Activated gamma-delta T cell (primary cell): ENCODE measurements at places on chromosomes 7 and 10.

DNA sequence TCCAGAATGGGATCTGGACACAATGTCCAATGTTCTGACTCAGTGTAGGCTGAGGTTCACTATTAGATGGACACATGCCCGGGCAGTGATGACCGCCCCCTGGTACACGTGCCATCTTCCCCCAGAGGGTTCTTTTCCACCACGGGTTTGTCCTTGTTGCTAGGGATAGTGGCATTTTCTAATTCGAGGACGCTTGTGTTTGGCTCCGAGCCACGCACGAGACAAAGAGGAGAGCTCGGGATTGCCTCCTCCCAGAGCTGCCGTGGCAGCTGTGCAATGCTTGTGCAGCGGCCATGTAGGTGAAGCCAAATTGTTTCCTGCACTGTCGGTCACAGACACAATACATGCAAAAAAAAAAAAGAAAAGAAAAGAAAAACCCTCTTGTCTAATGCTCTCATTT, 207.5 kb downstream of the PAXIP1 start:
- no peak for DNase-seq

- DNase-seq, result no peak
These were observed 498.1 kb downstream of the KCNMA1 start for GRCh38 chr10:77139252-77140160.

DNA sequence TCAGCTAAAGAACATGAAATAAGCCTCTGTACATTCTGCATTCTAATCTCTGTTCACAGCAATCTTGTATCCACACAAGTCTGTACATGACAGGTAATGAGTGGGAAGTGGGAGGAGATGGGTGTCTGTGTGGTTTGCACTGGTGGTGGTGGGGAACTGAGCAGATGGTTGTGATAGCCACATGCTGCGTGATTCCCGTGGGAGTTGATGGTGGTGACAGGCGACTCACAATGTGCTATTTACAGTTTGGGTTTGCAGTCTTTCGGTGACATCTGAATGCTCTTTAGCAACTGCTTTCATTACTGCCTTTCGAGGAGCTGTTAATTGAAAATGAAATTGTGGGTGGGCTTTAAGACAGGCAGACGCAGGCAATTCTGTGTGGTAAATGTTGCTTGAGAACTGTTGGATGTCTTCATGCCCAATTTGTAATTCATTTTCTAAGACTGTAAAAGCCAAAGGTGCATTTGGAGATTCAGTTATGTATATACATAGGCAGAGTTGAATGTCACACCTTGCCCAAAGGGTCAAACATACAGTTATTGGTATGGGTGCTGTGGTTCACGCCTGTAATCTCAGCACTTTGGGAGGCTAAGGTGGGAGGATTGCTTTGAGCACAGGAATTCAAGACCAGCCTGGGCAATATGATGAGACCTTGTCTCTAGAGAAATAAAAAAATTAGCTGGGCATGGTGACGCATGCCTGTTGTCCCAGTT, 308.2 kb downstream of the AUTS2 start:
- DNase-seq, result no peak

DNA sequence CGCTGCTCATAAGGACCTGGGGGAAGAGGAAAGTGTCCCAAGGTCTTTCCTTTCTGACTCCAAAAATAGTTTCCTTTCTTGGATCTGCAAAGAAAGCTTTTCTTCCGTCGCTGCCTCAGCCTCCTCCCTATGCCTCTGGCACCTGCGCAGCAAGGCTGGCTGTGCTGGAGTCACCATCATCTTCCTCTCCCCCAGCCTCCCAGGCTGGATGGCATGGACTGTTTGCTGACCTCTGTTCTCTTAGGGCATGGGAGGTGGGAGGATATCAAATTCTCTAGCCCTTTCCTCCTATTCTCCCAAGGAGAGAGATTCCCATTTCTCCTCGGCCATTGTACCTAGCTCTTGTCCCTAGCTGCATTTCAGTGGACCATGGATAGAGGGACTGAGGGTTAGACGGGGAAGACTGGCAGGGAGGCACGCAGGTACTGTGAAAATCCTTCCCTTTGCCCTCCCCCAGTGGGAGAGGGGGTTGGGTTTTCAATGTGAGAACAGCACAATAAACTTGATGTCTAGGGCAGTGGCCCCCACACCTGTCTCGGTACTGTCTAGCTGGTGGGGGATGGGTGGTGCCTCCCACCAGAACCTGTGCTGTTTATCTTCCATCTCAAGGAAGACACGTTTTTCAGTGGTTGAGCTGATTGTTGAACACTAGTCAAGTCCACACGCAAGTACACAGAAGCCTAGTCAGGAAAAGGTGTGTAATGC, 2.6 kb downstream of the PPP1R35 start:
- DNase-seq, result no peak

DNA sequence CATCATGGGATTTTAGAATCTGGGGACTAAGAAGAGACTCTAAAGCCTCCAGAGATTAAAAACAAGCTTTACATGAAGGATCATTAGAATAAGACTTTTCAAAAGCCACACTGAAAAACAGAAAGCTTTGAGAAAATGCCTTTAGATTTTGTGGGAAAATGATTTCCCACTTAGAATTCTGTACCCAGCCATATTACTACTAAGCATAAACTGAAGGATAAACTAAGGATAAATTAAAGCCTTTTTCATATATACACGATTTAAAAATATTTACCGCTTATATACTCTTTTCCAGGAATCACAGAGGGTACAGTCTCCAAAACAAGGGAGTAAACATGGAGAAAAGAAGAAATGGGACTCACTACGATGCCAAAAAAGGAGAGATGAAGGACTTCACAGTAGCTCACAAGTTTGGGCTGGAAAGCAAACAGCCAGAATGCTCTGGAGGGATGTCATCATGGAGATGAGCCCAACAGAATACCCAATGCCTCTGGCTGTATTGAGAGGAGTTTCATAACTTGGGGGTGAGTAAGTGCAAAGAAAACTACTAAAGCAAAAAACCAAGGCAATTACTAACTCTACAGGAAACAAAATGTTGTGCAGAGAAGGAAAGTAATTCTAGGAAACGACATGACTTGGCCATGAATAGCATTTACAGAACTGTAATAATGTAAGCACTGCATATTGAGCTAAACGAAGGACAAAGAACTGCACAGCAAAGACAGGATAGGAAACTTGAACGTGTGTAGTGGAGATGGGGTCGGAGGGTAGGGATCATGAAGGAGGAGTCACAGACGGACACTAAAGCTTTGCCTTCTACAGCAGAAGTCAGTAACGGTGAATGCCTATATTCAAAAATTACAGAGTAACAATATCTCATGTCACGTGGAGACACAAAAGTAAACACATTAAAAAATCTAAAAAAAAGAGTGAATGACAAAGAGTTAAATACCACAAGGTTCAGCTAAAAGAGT, 61.4 kb upstream of the ASAH2 start:
- DNase-seq, result no peak

DNA sequence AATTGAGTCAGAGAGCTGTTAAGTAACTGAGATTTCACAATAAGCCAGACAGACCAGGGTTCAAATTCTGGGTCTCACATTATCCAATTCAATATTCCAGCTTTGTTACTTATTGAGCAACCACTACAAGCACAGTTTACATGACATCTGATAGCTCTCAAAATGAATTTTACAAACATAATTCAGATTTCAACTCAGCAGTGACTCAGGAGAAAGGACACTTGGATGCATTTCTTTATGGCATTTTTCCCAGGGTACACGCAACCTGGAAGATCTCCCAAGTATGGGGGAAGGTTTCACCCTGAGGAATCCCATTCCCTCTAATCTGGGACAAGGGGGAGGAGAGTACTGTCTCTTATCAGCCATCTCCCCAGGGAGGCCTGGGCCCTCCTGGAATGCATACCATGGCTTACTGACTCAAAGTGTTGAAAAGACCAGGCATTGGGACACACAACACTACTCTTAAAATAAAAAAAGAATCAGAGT, 102.4 kb downstream of the CFTR start:
- no peak for DNase-seq

DNA sequence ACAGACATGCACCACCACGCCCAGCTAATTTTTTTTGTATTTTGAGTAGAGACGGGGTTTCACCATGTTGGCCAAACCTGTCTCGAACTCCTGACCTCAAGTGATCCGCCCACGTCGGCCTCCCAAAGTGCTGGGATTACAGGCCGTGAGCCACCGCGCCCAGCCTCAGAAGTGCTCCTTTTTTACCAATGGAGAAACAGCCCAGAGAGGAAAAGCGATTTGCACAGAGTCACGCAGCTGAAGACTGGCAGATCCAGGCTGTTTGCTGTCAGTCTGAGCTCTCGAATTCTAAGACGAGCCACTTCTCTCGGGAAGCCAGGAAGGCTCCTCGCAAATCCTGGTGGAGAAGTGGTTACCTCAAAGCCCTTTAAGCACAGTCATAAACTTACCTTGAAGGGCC, 57.4 kb upstream of the SDK1 start:
- no peak for DNase-seq
